OCI-M1 (cell line): ENCODE measurements at places on chromosomes 5 and 9.
A peak's percentile ranks its signal among the peaks of the same experiment; 100 is the strongest.

GRCh38 chr9:91240596-91241165, 121.0 kb downstream of the AUH start:
- no peak for DNase-seq

DNA sequence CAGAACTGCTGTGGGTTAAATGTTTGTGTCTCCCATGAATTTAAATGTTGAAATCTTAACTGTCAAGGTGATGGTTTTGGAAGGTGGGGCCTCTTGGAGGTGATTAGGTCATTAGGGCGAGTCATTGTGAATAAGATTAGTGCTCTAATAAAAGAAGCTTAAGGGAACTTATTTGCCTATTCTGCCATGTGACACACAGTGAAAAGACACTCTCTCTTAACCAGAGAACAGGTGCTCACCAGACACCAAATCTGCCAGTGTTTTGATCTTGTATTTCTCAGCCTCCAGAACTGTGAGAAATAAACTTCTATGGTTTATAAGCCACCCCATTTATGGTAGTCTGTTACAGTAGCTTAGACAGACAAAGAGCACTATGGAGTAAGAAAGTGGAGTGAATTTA, 117.9 kb upstream of the SV2C start:
- DNase-seq, result no peak

DNA sequence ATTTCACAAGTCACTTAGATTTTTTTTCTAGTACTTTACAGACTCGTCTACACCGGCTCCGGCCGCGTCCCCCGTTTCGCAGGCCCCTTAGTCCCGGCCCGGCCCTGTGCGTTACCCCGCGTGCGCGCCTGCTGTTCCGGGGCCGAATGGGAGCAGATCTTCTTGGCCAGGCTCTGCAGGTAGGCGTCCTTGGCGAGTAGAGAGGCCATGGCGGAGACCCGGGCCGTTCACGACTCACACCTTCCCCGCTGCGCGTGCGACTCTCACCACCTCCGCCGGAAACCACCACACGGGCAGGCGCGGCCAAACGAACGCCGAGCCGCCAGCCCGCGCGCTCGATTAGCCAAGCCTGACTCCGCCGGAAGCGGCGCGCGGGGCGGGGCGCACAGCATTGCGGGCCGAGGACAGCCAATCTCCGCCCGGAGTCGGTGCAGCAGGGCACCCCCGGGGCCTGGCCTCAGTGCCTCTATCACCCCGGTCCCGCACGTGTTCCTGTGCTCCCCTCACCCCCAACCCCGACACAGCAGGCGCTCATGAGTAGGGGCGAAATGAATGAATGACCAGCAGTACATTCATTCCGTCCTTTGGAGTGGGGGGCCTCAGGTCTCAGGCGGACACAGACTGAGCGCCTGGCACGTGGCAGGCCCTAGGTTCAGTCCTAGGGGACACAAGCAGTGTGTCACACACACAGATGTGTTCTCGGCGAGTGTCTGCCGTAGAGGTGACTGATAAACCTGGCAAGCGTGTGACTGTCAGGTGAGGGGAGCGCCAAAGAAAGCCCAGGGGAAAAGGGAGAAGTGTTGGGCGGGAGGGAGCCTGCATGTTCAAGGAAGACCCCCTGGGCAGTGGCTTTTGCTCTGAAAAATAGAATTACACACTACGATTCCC, at the start of gene SURF6:
SURF6 (minus strand) TSS at position 265 of the 888 bp plus-strand sequence; CDS start at position 209, 56 bp downstream.
- peak; percentile 95 for DNase-seq

- DNase-seq, result no peak
Measured at GRCh38 chr5:141942185-141942857, 15.7 kb downstream of the PCDH12 start.

- no peak for DNase-seq
Measured at GRCh38 chr5:568809-569208, 43.3 kb upstream of the CEP72 start.

DNA sequence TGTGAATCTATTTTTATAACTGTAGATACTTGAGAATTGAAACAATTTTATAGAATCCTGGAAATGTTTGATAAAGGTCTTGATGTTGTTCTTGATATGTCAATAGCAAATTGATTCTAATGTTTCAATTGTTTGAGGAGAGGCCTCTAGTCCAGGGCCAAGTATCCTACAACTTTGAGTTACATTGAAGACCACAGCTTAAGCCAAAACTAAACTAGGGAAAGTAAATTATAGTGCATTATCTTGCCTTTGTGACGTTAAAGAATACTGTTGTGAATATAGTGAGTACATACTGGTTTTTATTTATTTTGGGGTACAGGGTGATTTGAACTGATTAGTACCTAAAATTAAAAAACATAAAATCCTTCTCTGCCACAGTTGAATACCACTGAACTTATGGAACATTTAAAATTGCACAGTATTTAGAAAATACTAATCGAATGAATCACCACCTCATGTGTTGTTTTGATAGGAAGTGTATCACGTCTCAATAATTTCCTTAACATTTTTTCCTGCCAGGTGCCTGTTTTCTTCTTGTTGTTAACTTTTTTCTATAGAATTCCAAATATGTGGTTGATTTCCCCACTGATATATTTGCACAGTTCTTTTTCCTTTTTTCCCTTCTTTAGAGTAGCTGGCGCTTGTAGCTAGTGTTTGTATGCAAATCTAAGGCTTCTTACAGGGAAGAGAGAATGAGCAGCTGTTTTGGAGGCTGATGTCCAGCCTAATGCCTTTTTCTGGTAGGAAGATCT, 12.5 kb downstream of the ARHGEF28 start:
- DNase-seq, result no peak

DNA sequence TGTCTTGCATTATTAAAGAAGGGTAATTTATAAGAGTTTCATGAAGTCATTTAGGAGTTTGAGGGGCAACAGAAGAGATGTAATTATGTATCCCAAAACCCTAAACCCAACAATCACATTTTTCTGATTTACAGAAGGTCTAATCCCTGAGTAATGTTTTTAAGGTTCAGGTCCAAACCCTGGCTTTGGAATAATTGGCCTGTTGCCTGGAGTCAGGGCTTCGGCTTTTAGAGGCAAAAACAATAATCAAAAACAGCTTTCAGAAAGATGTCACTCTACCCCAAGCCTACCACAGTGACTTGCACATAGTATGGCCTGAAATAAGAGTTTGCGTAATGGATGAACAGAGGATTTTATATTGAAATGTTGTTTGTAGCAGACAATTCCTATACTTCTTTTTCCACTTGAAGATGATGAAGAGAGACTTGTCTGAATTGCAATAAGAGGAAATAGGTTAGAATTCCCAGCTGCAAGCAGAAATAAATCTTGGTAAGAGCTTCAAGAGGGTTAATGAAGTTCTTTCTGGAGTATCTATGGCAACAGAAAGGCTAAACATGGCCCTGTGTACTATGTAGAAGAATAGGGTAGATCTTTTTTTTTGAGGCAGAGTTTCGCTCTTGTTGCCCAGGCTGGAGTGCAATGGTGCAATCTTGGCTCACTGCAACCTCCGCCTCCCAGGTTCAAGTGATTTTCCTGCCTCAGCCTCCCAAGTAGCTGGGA, 152.0 kb downstream of the GPBP1 start:
- no peak for DNase-seq
